Urinary bladder (tissue), 4 donors: ENCODE measurements at places on chromosomes 11 and 22. TPM values are rescaled to one million over a fixed set of nuclear protein-coding genes. Genes with fewer than 3 reads are reported as not detected.
A peak's percentile ranks its signal among the peaks of the same experiment; 100 is the strongest.

DNA sequence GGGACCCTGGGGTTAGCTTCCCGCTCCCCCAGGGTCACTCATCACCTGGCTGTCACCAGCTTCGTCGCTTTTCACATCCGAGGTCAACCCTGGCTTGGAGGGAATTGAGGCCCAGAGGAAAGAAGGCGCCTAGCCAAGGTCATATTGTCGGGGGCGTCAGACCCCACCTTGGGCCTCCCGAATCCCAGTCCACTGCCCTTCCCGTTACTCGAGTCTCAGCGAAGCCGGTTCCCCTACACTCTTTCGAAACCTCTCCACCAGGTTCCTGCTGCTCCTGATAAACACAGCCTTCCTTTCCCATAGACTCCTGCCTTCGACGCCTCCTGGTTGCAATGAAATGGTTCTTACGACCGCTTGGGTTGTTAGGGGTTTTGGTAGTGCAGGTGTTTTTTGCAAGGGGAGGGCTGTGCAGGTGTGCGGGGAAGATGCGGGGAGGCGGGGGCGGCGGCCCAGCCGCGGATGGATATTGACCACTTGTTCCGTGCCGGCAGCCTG is 642 bp downstream of the NAA40 start:
- DNase-seq: no peak

- DNase-seq: no peak
Measured at GRCh38 chr11:130029137-130029536, 26.5 kb upstream of the PRDM10 start.

DNA sequence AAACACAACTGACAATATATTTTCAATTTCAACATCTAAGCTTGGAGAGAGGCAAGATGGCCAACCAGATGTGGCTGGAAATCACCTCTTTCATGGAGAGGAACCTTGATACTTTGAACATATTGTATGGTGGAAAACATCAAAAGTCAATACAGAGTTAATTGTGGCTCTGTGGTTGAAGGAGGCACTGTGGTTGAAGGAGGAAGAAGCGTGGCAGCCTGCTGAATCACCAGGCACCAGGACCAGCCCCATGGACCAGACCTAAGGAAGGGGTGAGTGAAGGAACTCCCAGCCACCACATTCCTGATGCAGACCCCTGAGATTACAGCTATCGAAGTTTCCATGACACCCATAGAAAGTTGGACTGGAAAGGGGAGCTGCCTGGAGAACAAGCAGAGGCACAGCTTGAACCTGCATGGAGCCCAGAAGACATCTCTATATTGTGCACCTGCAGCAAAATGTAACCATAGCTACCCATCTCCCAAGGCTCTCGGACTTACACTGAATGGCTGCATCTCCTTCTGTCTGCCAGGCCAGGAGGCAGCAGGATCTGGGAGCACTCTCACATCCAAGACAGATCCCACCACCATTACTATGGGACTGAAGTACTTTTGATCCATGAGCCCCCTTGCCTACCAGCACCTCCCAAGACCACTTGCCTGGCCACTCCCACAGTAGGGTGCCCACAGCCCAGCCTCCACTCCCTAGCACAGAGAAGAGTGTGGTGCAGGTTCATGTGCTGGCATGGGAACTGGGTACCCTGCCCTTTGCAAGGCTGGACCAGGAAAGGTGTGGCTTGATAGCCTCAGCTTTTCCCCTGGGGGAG is 79.8 kb upstream of the SC5D start:
- DNase-seq: no peak

TPST2 gene
- total RNA-seq: 14.1 TPM

- DNase-seq: no peak
Measured at GRCh38 chr11:8335186-8335585, 71.5 kb upstream of the LMO1 start.

TLCD5 gene
- total RNA-seq: 11.2 TPM

DNA sequence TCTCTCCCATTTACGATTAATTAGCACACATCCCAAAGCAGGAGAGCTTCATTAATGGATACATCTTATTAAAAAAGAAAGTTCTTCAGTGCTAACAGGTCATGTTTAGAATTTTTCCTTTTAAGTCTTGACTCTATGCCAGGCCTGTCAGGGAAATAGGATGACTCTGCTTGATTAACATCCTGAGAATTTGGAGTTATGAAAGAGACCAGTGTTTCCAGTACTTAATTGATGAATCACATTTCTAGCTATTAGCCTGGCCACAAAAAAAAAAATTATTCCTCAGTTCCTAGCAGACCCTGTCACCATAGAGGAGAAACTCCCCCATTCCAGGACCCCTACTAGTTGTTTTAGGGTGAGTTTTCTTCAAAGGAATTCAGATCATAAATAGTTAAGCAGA is 23.6 kb upstream of the ME3 start:
- no peak for DNase-seq

DNA sequence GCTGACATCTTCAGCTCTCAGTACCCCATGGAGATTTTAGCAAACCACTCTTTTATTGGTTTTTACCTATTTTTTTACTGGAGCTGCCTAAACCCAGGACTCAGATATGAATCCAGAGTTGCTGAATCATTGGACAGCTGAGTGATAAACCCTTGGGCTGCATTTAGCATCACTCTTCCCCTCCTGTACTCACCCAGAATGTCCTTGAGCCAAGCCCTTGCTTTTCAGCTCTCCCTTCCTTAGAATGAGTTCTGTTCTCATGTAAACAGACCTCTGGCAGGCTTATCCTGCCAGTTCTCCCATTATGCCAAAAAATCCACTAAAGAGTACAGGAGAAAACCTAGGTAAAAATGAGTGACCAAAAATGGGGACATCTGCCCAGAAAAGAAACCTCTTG is 200.1 kb upstream of the POU2AF2 start:
- DNase-seq: no peak

PMM1 gene
- 8.8 TPM for total RNA-seq

DNA sequence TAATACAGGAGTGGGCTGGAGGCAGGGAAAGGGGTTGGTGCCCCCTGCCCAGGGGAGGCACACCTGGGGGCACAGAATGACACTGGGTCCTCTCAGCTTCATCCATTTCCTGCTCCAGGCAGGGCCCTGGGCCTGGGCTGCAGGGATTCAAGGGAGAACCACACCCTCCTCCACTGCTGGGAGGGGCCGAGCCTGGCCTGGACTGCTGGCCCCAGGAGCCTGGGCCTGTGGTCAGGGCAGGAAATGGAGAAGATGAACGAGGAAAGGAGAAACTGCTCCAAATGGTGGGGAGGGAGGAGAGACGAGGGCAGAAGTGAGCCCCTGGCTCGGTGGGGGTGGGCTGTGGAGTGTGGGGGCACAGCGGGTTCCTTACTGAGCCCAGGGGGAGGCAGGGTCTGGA is 38.1 kb upstream of the KCNQ1OT1 start:
- DNase-seq: no peak

- DNase-seq: no peak
Measured at GRCh38 chr11:101215069-101215468, 85.5 kb upstream of the PGR start.

- no peak for DNase-seq
Measured at GRCh38 chr11:58844361-58845005, at the start of gene GLYATL2. GLYATL2 (minus strand) TSS chr11:58844704; CDS start chr11:58839612, 5,092 bp downstream.

- no peak for DNase-seq
Measured at GRCh38 chr11:79333355-79333754, 107.5 kb downstream of the TENM4 start.

- no peak for DNase-seq
Measured at GRCh38 chr11:90113541-90113940, 20.9 kb upstream of the NAALAD2 start.

- DNase-seq: peak; percentile 70
Measured at GRCh38 chr11:64181506-64182411, 4.2 kb upstream of the STIP1 start.

GRCh38 chr11:1006762-1007161 is 29.8 kb downstream of the MUC6 start:
- no peak for DNase-seq

TMPRSS13 gene
- 0.63 TPM for total RNA-seq

GRCh38 chr22:17943533-17944249 is 80.7 kb downstream of the MICAL3 start:
- DNase-seq: no peak

FREY1 gene
- total RNA-seq: 0.58 TPM

DNA sequence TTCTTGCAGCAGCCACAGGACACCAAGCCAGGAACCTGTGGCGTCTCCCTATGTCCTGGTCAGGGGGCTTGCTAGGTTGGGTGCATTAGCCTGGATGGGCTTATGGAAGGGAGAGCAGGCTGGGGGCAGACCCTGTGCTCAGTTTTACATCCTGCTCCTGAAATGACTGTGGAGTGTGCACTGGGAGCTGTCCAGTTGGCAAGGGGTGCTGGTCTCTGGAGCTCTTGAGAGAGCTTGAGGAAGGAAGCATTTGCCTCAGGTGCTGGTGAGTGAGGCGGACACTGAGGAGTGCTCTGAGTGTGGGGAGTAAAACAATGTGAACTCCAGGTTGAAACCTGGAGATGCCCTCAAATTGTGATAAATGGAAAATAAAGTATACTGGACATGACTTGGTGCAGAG is 3.4 kb downstream of the SCGB1D4 start:
- DNase-seq: peak; percentile 4

GRCh38 chr11:100673063-100673462 is 14.0 kb upstream of the ARHGAP42 start:
- no peak for DNase-seq

DNA sequence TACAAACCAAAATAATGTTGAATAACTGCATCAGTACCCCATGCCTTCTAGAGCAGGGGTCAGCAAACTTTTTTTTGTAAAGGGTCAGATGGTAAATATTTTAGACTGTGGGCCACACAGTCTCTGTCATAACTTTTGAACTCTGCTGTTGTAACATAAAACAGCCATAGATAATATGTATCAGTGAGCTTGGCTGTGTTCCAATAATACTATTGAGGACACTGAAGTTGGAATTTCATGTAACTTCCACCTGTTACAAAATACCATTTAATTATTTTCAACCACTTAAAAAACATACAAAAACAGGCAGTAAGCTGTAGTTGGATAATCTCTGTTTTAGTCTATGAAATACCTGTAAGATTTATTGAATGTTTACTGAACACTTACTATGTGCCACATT is 55.2 kb downstream of the PICALM start:
- no peak for DNase-seq

OR5D13 gene
- not detected for total RNA-seq

GRCh38 chr11:20109731-20110445 is 50.4 kb downstream of the DBX1 start:
- no peak for DNase-seq

DNA sequence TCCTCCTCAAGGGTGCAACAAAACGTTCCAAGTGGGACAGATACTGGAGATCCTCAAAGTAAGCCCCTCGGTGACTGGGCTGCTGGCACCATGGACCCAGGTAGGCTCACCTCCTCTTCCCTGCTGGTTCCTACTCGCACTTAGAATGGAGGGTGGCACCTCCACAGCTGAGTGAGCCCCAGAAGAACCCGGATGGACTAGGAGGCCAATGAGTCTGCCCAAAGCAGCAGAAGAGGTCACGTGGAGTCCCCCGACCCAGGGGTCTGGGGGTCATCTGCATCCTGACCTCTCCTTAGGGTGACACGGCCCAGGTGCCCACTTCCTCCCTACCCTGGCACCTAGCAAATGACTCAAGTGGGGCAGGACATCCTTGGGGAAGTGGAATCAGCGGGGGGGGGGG is 4.4 kb downstream of the APOL1 start:
- no peak for DNase-seq

RHOD gene
- total RNA-seq: 3.9 TPM

GRCh38 chr22:33780531-33781136 is 139.6 kb downstream of the LARGE1 start:
- DNase-seq: no peak

GRCh38 chr11:113956986-113957385 is 17.9 kb upstream of the HTR3A start:
- no peak for DNase-seq

- DNase-seq: no peak
Measured at GRCh38 chr11:46361283-46362155, 14.3 kb downstream of the DGKZ start.
